Activated CD4-positive, alpha-beta memory T cell treated with anti-CD3 and anti-CD28 coated beads, Interleukin-2, amount 10 ng/mL, durations not matched to agents 7 days and 5 days (primary cell): ENCODE measurements at places on chromosomes 3 and 15. TPM values are rescaled to one million over a fixed set of nuclear protein-coding genes. Genes with fewer than 3 reads are reported as not detected.

Gene ADGRG7
- not detected for total RNA-seq

DNA sequence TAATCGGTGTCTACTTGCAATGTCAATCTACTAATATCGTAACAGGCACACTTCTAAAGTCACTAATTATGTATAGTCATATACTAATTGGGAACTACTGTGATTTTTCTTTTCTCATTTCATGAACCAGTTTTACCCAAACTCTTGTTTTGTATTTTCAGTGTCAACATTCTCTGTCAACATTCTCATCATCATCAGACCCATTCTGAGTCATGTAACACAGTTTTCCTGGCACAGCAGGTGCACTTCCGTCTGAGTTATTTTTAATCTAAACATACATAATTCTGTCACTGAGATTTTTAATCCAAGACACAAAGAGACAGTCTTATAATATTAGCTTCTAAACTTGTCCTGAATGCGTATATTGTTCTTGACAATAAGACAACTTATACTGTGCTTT, 205.1 kb upstream of the EIF1B start:
- H3K27ac ChIP-seq: no peak overlapping the region
- no peak for DNase-seq
- H3K27me3 ChIP-seq: peaks cover 3% of the 10 kb centered on the region
- H3K36me3 ChIP-seq: no peaks in the 10 kb centered on the region
- no peak overlapping the region for H3K4me3 ChIP-seq

DNA sequence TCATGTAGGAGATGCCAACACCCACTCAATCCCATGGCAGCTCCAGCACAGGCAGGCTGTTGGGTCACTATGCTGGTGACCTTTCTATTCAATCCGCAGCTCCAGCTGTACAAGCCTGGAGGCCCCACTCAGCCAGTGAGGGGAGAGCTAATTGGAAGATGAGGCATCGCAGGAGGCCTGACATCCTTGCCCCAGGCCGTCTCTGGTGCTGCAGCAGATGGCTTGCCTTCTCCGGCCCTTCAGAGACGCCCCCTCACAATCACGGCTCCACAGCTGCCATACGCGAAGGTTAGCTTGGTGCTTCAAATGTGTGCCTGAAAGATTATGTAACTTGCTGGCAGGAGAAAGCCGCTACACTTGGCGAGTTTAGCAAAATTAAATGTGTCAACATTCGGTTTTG, 104.2 kb upstream of the CLSTN2 start:
- H3K4me1 ChIP-seq: no peaks in the 10 kb centered on the region
- no peaks in the 10 kb centered on the region for H3K36me3 ChIP-seq
- no peak overlapping the region for H3K27ac ChIP-seq
- H3K27me3 ChIP-seq: no peaks in the 10 kb centered on the region

DNA sequence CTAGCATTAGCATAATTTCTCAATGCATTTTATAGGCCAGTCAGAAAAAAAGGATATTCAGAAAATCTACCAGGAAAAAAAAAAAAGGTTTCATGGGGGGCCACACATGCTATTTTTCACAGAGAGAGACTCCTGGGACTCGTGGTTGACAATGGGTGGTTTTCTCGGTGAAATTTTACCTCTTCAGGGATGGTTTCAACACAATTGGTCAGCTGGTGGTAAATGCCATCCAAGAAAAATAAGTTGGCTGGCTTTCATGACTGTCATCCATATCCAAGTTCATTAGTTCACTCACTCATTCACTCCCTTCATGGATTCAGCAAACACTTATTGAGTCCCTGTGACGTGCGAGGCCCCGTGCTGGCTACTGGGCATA, 217.3 kb downstream of the SHQ1 start:
- DNase-seq: no peak
- H3K4me3 ChIP-seq: no peak overlapping the region
- H3K4me1 ChIP-seq: peaks cover 57% of the 10 kb centered on the region
- peaks cover 3% of the 10 kb centered on the region for H3K36me3 ChIP-seq
- no peak overlapping the region for H3K27ac ChIP-seq

DNA sequence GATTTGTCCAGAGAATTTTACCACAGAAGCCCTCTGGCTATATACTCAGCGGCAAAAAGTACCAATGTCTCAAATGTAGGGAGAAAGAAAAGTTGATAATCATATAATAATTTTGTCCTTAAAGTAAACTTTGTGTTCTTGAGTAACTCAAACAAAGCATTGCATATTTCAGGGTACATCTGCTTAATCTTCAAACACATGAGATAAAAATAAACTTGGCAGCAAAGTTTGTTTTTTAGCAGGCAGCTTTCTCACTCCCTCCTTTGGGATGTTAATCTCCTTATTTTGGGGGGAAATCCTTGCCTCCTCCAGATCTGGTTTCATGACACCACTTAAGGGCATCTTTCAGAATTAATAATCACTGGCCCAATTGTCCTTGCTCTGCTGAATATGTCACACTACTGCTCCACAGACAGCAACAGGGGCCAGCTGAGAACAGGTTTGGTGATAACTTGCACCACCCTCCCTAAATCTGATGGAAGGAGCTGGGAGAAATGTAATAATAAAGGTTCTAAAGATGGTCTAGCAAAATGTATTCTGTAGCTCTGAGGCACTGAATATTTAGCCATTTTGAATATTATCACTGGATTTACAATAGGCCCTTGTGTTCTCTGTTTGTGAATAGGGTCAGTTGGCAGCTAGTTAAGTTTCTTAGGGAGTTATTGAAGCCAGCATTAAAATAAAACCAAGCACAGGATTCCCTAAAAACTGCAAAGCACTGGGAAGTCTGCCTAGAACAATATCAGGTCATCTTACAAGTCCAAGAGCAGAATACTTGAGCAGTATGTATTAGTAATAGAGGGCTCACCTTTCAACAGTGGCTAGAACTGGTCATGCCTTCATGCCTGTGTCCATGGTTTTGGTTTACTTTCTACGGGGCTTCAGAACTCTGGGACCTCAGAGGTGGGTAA, 79.2 kb downstream of the EFL1 start:
- no peak overlapping the region for H3K27ac ChIP-seq
- H3K4me3 ChIP-seq: no peak overlapping the region
- H3K36me3 ChIP-seq: no peaks in the 10 kb centered on the region
- H3K4me1 ChIP-seq: no peaks in the 10 kb centered on the region

- peaks cover 68% of the 10 kb centered on the region for H3K36me3 ChIP-seq
- no peaks in the 10 kb centered on the region for H3K4me1 ChIP-seq
- DNase-seq: no peak
- no peak overlapping the region for H3K27ac ChIP-seq
- H3K4me3 ChIP-seq: no peak overlapping the region
These were observed 7.6 kb upstream of the PLA2G4F start for GRCh38 chr15:42163947-42164550.

DNA sequence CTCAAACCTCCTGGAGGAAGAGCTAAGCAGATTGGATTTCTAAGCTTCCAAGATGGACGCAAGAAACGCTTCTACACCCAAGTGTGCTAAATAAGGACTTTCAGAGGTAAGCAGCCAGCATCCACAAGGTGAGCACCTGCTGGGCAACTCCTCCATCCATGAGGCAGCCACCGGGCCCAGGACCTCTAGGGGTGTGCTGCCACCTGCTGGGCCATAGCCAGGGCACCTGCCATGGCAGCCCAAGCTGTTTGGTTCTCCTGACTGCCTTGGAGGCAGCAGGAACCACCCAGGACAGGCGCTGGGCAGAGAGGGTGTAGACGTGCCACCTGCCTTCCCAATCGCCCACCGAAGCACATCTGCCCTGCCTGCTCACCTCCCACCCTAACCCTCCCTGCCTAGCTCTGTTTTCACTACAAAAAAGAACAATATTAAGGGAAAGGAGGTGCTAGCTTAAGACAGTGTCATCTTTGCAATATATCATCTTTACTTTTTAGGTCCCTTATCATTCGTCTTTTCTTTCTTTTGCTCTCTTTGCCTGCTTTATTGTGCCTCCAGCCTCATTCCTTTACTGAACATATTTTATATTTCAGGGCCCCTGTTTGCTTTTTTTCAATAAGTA, 12.9 kb downstream of the C15orf62 start:
- no peaks in the 10 kb centered on the region for H3K27me3 ChIP-seq
- no peak overlapping the region for H3K4me3 ChIP-seq
- no peak overlapping the region for H3K27ac ChIP-seq
- peaks cover 16% of the 10 kb centered on the region for H3K4me1 ChIP-seq

- no peak overlapping the region for H3K4me3 ChIP-seq
- H3K27ac ChIP-seq: no peak overlapping the region
- no peaks in the 10 kb centered on the region for H3K36me3 ChIP-seq
- DNase-seq: no peak
- no peaks in the 10 kb centered on the region for H3K27me3 ChIP-seq
These were observed 336.6 kb downstream of the OCA2 start for GRCh38 chr15:27762471-27762870.

- H3K4me3 ChIP-seq: no peak overlapping the region
- H3K4me1 ChIP-seq: no peaks in the 10 kb centered on the region
- no peak overlapping the region for H3K27ac ChIP-seq
- no peak for DNase-seq
- no peaks in the 10 kb centered on the region for H3K36me3 ChIP-seq
- H3K27me3 ChIP-seq: no peaks in the 10 kb centered on the region
These were observed 574.6 kb upstream of the ARPP21 start for GRCh38 chr3:35064761-35065160.

DNA sequence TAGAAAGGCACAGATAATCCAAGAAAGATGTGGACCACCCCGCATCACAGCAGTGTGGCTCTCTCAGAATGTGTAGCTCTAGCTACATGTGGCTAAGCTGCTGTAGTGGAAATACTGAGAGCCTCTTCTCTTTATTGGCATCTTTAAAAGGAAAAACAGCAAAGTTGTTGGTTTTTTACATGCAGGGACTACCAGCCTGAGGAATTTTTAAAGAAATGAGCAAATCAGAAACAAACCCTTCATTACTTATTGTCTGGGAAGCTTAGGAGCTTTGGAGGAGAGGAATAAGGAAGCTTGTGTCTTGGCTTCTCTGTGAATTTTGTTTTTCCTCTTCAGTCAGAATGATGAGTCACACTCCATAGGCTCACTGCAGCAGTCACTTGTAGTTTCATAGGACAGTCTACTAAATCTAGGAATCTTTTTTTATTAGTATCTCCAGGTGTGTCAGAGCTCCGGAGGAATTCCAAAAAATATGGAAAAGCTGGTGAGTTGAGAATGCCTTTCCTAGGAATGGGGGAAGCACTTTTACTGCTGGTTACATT, 27.5 kb downstream of the POLG start:
- peaks cover 11% of the 10 kb centered on the region for H3K4me1 ChIP-seq
- peaks cover 84% of the 10 kb centered on the region for H3K36me3 ChIP-seq
- no peak for DNase-seq
- H3K4me3 ChIP-seq: no peak overlapping the region
- H3K27me3 ChIP-seq: no peaks in the 10 kb centered on the region
